ENCODE measurements at places on chromosomes 12 and 14.

GRCh38 chr12:121246893-121247557 is 37.1 kb downstream of the P2RX4 start:
- no peak for DNase-seq

- DNase-seq, result no peak
Measured at GRCh38 chr14:90281756-90282155, 25.4 kb downstream of the PSMC1 start.

GRCh38 chr12:128790221-128790620 is 33.5 kb downstream of the SLC15A4 start:
- no peak for DNase-seq

GRCh38 chr12:32423559-32423958 is 24.2 kb downstream of the FGD4 start:
- no peak for DNase-seq

DNA sequence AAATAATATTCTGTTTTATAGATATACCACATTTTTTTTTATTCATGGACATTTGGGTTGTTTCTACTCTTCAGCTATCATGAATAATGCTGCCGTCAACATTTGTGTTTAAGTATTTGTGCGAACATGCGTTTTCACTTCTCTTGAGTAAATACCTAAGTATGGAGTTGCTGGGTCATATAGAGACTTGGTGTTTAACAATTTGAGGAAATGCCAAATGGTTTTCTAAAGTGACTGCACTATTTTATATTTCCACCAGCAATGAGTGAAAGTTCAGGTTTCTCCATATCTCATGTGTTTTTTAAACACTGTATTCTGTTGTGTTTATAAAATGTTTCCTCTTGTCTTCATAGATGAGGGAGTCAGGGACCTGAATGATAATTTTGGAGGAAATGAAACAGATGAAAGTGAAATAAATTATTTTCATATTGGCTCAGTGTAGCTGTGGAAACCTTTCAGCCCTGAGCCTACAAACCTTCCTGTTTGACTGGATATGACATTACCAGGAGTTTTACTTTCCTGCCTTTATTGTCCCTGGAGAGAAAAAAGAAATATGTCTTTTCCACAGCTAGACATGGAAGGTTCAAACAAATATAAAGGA is 26.3 kb downstream of the DAAM1 start:
- no peak for DNase-seq

- peak; percentile 55 for DNase-seq
Measured at GRCh38 chr12:120199595-120200306, 1.2 kb downstream of the RPLP0 start.

GRCh38 chr12:9509464-9510161 is 98.1 kb downstream of the KLRB1 start:
- no peak for DNase-seq

GRCh38 chr12:28489246-28489645 is 299.0 kb downstream of the CCDC91 start:
- no peak for DNase-seq

- DNase-seq, result no peak
Measured at GRCh38 chr12:6333029-6333428, 8.8 kb downstream of the TNFRSF1A start.

GRCh38 chr14:93240678-93241000 is 33.6 kb downstream of the UBR7 start:
- DNase-seq, result no peak

GRCh38 chr12:116708826-116709756 is 28.8 kb downstream of the SPRING1 start:
- peak; percentile 44 for DNase-seq

- no peak for DNase-seq
Measured at GRCh38 chr14:100750762-100751699, 24.3 kb downstream of the DLK1 start.

DNA sequence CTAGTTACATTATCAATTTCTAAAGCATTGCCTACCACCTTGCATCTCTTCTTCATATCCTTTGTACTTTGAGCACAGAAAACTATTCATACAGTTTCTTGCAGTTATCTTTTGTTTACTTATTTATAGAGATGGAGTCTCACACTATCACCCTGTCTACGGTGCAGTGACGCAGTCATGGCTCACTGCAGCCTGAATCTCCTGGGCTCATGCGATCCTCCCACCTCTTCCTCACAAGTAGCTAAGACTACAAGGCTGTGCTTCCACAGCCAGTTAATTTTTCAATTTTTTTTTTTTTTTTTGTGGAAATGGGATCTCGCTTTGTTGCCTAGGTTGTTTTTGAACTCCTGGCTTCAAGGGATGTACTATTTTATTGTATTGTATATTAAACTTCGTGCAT is 158.0 kb downstream of the TTC6 start:
- DNase-seq, result no peak

- no peak for DNase-seq
Measured at GRCh38 chr12:87201598-87201997, 827.6 kb downstream of the C12orf50 start.

GRCh38 chr14:99213101-99213500 is 58.9 kb downstream of the BCL11B start:
- peak; percentile 55 for DNase-seq

GRCh38 chr12:130559806-130560205 is 156.3 kb downstream of the RIMBP2 start:
- no peak for DNase-seq

DNA sequence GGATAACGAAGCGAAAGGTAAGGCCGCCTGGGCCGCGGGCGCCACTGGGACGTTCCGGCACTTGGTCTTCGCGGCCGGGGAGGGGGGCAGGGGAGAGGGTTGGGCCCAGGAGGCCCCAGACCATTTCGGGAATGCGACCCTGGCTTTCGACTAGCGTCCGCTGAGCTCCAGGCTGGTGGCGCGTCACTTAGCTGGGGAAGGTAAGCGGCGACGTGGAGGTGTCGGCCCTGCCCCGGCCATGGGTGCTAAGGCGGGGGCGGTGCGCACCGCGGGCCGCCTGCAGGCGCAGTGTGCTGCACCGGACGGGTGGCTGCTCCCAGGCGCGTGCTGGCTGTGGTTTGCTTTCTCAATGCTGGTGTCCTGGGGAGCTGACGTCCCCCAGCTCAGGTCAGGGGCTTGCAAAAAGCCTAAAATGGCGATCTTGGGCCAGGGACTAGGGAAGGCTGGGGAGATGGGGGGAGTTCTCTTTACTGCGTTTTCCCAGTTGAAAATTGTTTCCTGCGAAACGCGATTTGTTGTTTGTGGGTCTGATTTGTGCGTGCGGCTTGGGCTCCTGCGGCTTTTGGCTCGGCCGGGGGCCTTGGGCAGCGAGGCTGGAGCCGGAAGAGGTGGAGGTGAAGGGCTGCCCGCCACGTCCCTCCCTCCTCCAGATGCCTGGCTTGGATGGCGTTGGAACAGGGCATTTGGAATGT is 1.2 kb downstream of the HOXC10 start:
- DNase-seq, result no peak

GRCh38 chr12:11822081-11822834 is 172.8 kb downstream of the ETV6 start:
- peak; percentile 52 for DNase-seq

DNA sequence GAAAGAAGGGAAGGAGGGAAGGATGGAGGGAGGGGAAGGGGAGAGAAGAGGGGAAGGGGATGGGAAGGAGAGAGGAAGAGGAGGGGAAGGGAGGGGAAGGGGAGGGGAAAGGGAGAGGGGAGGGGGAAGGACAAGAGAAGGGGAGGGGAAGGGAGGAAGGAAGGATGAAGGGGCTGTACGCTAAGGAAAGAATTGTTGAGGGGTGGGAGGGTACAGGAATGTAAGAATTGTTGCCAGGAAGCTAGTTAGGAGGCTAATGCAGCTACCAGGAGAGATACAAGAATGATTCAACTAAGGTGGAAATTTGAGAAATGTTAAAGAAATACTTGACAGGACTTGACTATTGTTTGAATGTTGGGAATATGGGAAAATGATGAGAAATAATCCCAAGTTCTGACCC is 261.2 kb downstream of the DPF3 start:
- no peak for DNase-seq

GRCh38 chr12:57027805-57028153 is 11.4 kb upstream of the TAC3 start:
- no peak for DNase-seq

DNA sequence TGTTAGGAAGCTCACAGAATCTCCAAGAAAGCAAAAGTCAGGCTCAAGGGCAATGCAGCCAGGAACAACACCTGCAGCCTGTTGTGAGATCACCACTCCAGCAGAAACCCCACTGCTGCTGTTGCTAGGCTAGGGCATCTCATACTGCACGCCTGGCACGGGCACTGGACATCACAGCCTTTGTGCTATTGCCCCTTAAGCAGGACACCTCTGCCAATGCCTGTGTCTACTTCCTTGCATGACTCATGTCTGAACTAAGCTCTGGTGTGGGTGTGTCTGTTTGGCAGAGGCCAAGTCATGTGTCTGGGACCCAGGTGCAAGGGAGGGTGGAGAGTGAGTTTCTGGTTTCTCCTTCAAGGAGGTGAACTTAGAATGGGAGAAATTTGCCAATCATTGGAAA is 10.0 kb upstream of the DDX47 start:
- peak; percentile 30 for DNase-seq

DNA sequence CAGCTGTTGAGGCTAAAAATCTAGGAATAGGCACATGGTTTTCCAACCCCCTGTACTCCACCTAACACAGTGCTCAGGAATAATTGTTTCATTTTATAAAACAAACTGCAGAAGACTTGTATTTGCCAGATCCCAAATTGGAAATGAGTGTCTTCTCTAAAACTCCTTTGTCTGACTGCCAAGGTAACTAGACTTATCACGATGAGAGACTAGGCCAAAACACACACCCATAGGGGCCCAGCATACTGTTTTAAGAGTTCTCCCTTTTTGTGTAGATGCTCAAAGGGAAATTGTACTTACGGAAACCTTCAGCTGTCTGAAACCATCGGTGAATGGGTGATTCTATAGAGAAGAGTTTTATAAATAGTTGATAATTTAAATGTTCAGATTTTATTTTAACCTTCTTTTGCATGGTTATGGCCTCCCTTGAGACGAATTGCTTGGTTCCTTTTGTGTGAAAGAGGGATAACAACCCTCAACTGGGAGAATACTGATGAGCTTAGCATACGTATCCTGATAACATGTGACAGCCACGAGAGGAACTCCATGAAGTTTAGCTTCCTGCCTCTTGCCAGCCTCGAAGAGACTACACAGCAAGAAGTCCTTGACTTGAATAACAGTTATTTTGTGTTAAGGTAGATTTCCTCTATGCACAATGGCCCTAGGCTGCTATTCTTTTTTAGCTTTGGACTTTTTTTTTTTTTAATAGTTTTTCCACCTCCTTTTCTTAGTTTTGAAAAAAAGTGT is 103.3 kb downstream of the PELI2 start:
- DNase-seq, result no peak

DNA sequence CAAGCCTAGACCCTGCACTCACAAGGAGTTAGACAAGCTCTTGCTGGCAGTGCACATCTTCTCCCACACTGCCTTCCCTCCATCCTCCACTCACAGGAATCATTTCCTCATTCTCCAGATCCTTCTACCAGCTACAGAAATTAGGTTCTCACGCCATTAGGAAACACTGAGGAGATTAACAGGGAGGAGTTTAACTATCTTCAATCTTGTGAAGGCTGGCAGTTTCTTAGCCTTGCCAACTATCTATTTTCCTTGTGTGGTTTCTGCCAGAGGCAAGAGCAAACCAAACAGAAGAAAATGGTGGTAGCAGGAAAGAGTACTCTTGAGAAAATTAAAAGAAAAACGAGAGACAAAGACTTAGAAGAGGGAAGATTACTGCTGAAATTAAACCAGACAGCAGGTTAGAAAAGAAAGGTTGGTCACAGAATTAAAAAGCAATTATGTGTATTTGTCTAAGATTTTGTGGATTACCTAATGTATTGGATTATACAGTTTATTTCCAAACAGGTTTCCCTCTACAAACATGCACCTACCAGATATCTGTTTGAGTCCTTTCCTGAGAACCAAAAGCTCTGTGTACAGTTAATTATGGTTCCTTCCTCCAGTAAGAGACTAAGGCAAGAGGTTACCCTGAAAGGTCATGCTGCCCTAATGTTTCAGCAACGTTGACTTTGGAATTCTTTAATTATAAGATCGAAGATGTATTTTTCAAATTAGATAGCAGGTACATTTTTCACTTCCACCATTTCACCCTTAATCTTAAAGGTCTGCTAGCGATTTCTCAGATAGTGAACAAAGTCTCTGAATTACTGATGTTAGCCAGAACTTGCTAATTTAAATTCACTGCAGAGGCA is 5.0 kb downstream of the RERG start:
- DNase-seq, result no peak

DNA sequence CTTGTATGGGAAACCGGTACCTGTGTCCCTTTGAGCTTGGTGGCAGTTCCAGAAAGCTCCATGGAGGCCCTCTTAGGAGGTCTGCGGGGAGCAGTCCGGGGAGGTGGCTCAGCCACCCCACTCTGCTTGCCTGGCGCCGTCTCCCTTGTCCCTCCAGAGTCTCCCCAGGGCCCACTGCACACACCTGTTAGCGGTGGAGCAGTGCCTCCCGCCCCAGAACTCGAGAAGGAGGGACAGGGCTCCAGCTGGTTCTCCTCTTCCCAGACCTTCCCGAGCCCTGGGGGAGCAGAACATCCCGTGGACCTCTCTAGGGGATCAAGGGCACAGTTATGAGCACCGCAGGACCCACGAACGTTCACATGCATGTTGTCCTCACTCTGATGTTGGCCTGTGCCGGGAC is 10.8 kb downstream of the ASPG start:
- no peak for DNase-seq

DNA sequence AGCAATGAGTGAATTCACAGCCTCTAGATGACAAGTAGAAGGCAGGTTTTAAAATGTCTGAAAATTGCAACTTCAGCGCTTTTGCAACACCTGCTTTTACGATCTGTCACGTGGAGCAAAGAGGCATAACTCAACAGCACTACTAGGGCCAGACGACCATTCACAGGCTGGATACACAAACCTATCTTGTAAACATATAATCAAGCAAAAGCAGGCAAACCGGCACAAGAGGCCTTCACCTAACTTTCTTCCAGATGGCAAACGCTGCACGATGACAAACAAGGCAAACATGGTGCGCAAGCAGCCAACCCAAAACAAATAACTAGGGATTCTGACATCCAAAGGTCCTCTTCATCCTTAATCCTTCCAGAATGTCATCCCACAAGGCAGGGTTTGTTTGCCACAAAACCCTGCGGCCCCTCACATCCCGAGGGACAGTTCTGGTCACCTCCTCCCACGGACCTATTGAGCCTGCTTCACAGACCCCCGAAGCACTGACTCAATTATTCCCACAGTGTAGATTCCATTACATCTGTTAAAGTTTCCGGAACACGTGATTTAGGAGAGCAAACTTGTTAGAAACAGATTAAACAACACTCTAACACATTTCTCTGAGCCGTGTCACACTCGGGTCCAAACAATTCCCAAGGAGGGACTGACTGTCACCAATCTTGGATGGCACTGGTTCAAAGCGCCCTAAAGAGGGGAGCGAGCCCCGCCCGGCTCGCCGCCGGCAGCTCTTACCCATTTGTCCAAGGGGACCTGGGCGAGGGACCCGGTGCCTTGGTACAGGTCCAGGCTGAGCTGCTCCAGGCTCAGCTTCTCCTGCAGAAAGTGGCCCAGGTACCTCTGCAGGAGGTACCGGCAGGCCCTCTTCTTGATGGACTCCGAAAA is 823 bp downstream of the ATG2B start:
- peak; percentile 48 for DNase-seq

- peak; percentile 53 for DNase-seq
Measured at GRCh38 chr12:10722905-10723746, at the start of gene YBX3. YBX3 (minus strand) TSS chr12:10723323; CDS start chr12:10723111, 212 bp downstream.

- no peak for DNase-seq
Measured at GRCh38 chr12:22692964-22693555, 68.1 kb downstream of the ETNK1 start.
